ENCODE measurements at places on chromosomes 7 and 10. TPM values are rescaled to one million over a fixed set of nuclear protein-coding genes. Genes with fewer than 3 reads are reported as not detected.

The GIMAP7 gene
- 16.2 TPM for total RNA-seq

The MRLN gene
- not detected for total RNA-seq

The FBXO24 gene
- total RNA-seq, result 0.09 TPM

The MYH16 gene
- 0.38 TPM for total RNA-seq

The MYL10 gene
- total RNA-seq, result not detected

The PODXL gene
- 66.4 TPM for total RNA-seq

The EIF3B gene
- total RNA-seq, result 232 TPM

The MBL2 gene
- not detected for total RNA-seq

The HABP2 gene
- not detected for total RNA-seq

The CTBP2 gene
- total RNA-seq, result 87.1 TPM

The PIK3CG gene
- 7.2 TPM for total RNA-seq

The DPP6 gene
- total RNA-seq, result not detected

The GIMAP4 gene
- 135 TPM for total RNA-seq

The PBLD gene
- total RNA-seq, result 1.6 TPM

The GOLGA7B gene
- total RNA-seq, result under 0.01 TPM

The EGFR gene
- 1.5 TPM for total RNA-seq

The LBX1 gene
- total RNA-seq, result not detected

The CDHR1 gene
- total RNA-seq, result not detected

The GPR15LG gene
- not detected for total RNA-seq

The SPDYE9 gene
- not detected for total RNA-seq

The TET1 gene
- total RNA-seq, result 0.56 TPM

The DNAJC12 gene
- 0.45 TPM for total RNA-seq

The FBXL13 gene
- total RNA-seq, result 29.6 TPM

The SPDYE5 gene
- total RNA-seq, result not detected

The ANXA8L1 gene
- total RNA-seq, result not detected

The IFIT1 gene
- total RNA-seq, result 1.8 TPM

The FRMPD2 gene
- total RNA-seq, result not detected

The MAGI2 gene
- 3.4 TPM for total RNA-seq

The ASB15 gene
- total RNA-seq, result not detected

The PWWP2B gene
- 10.5 TPM for total RNA-seq

The SAP25 gene
- not detected for total RNA-seq

The WEE2 gene
- total RNA-seq, result not detected

The HECTD2 gene
- 5.5 TPM for total RNA-seq

The FAM25C gene
- not detected for total RNA-seq

The FAM13C gene
- total RNA-seq, result 0.66 TPM

The TAS2R41 gene
- total RNA-seq, result not detected

The CYP3A4 gene
- total RNA-seq, result not detected

The NEUROG3 gene
- total RNA-seq, result not detected

The OR2A42 gene
- total RNA-seq, result 0.09 TPM

The PRR15 gene
- 0.45 TPM for total RNA-seq

The KLF14 gene
- not detected for total RNA-seq

The SPDYE1 gene
- not detected for total RNA-seq

Measured in endothelial cell of coronary artery (primary cell).